ENCODE measurements at places on chromosomes 7 and 10.

DNA sequence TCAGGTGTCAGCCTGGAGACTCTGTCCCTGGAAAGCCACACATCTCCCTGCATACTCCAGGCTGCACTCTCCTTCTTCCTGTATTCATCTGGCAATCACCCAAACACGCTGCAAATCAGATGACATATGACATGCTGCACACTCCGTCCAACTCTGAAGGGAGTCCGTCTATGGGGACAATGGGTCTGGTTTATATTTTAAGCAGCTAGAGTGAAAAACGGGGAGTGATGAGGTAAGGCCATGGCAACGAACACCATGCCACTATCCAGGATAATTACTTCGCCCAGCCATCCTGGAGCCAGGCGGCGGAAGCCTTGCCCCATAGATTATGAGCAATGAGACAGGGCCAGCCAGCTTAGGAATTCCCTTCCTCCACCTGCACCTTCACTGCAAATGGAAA lies 140.1 kb downstream of the PLXNA4 start:
- DNase-seq, result no peak

DNA sequence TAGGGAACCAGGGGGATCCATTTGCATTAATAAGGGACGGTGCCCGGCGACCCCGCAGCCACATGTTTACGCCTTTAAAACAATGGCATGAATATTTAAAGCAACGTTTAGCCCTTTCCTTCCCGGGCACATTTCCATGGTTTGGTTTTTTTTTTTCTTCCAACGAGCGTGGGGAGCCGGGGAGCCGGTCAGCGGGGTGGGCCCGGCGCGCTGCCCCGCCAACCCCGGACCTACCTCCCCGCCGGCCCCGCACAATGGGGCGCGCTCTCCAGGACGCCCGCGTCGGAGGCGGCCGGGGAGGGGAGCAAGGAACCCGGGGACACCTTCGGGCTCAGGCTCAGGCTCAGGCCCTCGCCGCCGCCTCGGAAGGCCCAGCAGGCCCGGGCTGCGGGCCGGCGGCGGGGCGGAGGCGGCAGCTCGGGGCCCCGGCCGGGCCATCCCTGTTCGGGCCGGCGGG lies 1.0 kb downstream of the SEPHS1 start:
- no peak for DNase-seq

GRCh38 chr10:25896421-25896820 lies 37.6 kb upstream of the MYO3A start:
- DNase-seq, result no peak

GRCh38 chr10:82981137-82981723 lies 1106.2 kb downstream of the NRG3 start:
- DNase-seq, result no peak

- no peak for DNase-seq
Observed at GRCh38 chr10:1411956-1412355, 325.4 kb downstream of the ADARB2 start.

DNA sequence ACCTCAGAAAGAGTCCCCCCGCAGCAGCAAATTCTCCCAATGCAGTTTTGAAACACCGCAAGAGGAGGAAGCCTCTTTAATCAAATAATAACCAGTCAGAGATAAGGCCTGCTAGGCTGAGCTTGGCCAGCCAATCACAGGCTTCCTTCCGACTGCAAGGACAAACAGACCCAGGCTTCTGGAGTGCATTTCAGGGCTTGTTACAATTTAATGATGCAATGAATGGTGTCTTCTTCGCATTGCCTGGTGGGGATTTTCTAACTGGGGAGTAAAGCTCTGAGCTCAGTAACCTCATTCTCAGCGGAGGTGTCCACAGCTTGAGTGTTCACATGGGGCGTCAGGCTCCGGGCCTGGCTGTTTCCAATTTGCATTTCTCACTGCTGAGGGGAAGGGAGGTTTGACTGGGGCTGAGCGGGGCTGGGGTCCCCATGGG lies 31.8 kb upstream of the GPAM start:
- DNase-seq, result no peak

DNA sequence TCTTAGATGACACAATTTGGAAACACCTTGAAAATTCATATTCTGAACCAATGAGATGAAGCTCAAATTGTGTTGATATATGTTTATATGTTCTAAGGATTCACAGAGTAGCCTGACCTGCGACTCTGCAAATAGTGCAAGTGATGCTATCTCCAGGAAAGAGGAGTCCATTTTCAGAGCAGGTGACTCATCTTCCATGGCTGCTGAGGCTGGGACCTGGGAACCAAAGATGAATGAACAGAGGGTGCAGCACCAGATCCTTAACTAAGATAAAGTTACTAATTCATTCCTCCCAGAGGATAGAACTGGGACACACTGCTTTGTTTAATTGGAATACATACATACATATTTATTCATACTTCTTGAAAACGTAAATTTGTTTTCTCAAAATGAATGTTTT lies 240.6 kb upstream of the SEMA3C start:
- DNase-seq, result no peak

GRCh38 chr10:28326516-28327490 lies 23.9 kb upstream of the MPP7 start:
- DNase-seq, result no peak

DNA sequence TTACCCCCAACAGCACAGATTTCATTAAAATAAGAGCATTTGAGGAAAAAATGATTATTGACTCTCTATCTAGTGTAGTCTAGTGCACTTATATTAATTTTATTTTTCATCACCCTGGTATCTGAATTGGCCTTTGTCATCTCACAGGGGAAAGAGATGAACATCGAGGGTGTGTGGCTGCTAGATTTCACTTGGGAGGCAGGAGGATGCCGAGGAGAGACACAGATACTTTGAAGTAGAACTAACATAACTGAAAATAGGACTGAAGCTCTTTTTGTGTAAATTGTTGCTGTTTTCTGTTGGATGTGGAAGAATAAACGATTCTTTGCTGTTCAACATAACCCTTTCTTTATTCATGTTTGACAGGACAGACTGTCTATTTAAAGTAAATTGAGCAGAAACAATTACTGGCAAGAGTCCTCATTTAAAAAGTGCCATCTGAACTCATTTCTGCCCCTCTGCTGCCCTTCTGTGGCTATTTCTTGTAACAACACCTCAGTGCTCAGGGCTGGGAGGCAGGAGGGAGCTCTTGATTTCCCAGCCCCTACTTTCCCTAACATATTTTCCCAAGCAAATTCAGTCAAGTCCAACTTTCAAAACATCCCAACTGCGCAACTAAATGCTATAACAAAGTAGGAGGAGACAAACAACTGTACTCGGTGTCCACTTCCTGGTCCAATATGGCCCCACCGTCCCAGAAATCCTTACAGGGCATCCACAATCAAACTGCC lies 15.6 kb downstream of the LYZL1 start:
- peak; percentile 55 for DNase-seq

GRCh38 chr7:14521183-14521582 lies 381.4 kb downstream of the DGKB start:
- DNase-seq, result no peak

GRCh38 chr10:80204677-80205476 lies 460 bp downstream of the ANXA11 start:
- peak; percentile 40 for DNase-seq

DNA sequence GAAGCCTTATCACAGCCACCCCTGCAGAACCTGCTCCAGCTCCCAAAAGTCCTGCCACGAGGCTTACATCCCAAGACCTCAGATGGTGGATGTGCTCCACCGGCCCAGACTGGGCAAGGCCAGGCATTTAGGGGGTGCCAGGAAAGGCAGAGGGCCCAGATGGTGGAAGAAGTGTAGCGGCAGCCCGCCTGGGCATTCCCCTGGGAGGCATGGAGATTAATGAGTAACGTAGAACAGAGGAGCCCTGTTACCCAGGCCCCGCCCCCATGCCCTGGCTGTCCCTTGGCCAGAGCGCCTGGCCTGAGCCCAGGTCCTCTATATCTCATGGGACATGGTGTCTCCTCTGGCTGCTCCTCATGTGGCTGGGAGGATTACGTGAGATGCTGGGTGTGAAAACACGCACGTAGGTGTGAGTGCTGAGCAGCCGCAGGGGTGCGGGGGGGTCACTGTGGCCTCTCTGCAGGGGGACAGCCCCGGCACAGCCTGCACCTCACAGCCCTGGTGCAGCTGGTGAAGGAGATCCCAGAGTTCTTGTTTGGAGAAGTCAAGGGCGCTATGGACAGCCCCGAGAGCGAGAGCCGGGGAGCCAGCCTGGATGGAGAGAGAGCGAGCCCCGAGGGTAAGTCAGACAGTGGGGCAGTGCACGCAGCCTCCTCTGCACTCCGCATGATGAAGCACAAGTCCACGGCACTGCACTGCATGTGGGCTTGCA lies 52.9 kb downstream of the ZNF467 start:
- DNase-seq, result no peak

DNA sequence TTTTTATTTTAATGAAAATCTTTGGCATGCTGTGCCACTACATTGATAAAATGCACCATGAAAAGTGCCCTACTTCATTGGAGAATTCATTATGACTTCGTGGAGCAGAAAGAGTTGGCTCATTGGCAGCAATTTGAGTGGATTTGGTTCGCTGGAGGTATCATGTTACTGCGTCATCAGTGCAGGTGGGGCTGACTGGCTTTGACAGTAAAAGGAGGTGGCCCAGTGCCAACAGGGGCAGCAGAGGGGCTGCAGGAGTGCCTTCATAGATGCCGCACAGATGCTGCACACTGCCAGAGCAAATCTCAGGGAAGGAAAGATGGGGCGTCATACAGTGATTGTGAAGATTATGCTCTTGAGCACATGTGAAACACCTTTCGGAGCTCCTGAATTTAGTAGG lies 22.2 kb downstream of the FZD1 start:
- DNase-seq, result peak; percentile 15

- DNase-seq, result no peak
Observed at GRCh38 chr10:43336641-43337318, 34.7 kb upstream of the FXYD4 start.

DNA sequence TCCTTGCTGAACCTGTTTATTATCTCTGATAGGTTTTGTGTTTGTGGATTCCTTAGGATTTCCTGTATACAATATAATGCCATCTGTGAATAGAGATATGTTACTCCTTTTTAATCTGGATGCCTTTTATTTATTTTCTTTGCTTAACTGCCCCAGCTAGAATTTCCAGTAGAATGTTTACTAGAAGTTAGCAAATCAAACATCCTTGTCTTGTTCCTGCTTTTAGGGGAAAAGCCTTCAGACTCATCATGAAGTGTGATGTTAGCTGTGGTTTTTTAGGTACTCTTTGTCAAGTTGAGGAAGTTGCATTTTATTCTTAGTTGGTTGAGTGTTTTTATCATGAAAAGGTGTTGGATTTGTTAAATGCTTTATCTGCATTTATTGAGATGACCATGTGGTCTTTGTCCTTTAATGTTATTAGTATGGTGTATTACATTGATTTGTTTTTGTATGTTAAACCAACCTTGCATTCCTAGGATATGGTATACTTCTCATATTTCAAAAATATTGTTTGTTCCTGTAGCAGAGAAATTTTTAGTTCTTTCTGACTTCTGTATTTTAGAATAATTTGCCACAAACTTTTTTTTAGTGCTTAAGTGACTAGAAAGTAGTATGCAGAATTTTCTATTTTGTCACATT lies 24.3 kb downstream of the PPP2R2D start:
- no peak for DNase-seq

DNA sequence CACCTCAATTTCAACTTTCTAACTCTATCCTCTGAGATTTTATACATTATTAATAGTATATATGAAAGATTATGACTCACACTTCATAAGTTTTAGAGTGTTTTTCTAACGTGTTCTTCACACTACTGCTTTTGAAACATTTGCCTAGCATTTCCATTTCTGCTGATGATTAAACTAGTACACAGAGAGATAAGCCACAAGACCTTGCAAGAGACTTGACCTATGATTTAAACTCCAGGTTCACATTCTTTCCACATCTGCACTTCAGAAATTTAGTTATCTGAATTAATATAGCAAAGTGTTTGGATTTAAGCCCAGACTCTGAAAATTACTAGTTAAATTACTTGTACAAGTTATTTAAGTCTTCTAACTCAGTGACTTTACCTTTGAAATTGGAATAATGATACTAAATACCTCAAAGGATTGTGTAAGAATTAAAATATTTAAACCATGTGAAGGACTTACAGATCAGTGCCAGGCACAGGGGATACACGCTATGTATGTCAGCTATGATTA lies 66.6 kb downstream of the PCLO start:
- no peak for DNase-seq

GRCh38 chr7:33893377-33893776 lies 12.0 kb upstream of the BMPER start:
- no peak for DNase-seq

- no peak for DNase-seq
Observed at GRCh38 chr7:51590746-51591145, 274.1 kb upstream of the COBL start.

DNA sequence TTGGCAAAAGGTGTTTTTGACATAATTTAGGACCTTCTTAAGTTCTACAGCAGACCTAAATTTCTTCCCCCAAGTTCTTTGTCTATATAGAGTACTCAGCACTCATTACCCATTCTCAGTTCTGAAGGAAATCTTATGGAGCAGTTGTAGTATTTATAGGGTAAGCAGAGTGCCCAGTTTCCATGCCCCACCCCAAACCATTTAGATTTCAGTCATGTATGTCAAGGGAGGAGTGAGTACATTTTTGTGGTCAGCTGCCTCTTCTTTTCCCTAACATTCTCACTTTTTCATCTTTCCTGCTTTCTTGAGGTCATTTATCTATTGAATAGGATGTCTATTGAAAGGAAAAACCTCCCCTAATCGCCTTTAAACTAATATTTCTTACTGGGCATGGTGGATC lies 83.3 kb downstream of the KAT6B start:
- no peak for DNase-seq

GRCh38 chr10:17756557-17757217 lies 4.7 kb downstream of the TMEM236 start:
- no peak for DNase-seq
